NCI-H1105 (cell line): ENCODE measurements at places on chromosomes 2 and 18.

DNA sequence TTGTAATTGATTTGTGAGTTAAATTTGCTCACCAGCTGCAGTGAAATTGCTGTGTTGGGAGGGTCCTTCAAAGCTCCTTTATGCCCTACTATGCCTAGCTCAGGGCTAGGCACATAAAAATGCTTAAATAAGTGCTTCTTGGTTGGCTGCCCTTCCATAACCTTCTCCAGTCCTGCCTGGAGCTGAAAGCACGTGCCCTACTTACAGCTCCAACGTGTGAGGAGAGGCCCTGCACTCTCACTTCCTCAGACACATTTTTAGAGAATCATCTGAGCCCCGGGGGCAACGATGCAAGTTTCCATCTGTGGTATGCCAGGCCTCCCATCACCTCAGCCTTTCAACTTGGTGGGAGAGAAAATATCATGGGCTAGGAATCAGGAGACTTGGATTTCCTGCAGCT lies 202.7 kb downstream of the BCL11A start:
- no peak for DNase-seq

- DNase-seq, result no peak
Observed at GRCh38 chr18:21361307-21361880, 119.4 kb downstream of the GREB1L start.

- DNase-seq, result no peak
Observed at GRCh38 chr2:206915121-206915520, 24.2 kb upstream of the CPO start.

GRCh38 chr2:204645018-204645773 lies 99.9 kb downstream of the PARD3B start:
- no peak for DNase-seq
